ENCODE measurements at places on chromosomes 16 and 17.

DNA sequence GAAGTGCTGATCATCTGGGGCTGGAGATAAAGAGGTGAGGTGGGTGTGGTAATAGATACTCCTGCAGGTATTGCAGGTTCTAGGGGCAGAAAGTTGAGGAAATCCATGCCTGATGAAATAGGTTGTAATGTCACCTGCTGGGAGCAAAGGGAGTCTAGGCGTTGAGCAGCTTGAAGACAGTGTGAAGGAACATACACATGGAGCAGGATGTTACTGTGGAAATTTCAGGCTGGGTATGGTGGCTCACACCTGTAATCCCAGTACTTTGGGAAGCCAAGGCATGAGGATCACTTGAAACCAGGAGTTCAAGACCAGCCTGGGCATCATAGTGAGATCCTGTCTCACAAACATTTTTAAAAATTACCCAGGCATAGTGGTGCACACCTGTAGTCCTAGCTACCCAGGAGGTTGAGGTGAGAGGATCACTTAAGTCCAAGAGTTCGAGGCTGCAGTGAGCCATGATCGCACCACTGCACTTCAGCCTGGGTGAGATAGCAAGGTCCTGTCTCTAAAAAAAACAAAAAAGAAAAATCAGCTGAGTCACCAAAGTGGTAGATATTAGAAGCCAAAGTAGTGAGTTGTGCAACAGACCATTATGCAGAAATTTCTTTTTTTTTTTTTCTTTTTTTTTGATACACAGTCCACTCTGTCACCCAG is 9.1 kb upstream of the CRYBA1 start:
- no peak for DNase-seq

DNA sequence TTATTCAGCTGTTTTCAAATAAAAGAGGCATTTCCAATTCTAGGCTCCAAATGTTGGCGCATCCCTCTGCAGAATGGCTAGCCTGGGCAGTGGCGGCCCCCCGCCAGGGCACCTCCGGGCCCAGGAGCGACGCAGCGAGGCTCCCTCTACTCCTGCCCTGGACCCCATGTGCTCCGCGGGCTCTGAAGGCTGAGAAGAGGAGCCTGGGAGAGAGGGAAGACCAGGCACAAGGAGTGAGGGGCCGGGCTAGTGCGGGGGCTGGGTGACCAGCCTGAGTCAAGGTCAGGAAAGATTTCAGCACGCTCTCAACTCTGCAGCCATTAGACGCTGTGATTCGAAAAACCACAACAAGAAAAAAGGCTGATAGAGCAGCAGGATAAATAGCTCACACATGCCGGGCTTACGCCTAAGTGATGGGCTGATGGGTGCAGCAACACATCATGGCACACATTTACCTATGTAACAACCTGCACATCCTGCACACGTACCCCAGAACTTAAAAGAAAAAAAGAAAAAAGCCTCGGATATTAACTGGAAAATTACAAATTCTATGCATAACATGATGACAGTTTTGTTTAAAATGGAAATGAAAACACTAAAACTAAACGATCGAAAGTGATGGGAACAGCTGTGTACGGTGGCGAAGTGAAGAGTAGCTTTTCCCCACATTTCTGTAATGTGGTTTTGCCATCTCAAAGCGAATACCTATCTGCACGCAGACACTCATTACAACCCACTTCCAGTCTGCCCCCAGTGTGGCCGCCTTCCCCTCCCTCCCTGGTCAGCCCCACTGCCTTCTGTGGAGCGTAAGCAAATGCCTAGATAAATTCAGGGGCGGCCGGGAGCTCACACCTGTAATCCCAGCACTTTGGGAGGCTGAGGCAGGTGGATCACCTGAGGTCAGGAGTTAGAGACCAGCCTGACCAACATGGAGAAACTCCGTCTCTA is 44.4 kb downstream of the MAP1LC3B start:
- no peak for DNase-seq

DNA sequence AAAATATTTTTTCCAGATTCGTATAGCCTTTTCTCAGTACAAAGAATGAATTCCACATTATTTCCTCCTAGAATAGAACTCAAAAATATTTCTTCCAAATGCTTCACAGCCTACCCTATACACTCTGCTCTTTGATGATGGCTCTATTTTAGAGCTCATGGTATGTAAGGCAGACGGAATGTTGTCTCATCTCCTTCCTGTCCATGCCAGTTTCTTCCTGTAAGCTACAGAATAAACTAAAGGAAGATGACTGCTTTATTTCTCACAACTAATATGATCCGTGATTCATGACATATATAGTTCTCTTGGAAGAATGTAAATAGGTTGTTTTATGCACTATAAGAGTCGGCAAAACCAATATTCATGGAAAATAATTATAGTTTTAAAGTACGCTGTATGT is 723.1 kb downstream of the CDH11 start:
- no peak for DNase-seq

DNA sequence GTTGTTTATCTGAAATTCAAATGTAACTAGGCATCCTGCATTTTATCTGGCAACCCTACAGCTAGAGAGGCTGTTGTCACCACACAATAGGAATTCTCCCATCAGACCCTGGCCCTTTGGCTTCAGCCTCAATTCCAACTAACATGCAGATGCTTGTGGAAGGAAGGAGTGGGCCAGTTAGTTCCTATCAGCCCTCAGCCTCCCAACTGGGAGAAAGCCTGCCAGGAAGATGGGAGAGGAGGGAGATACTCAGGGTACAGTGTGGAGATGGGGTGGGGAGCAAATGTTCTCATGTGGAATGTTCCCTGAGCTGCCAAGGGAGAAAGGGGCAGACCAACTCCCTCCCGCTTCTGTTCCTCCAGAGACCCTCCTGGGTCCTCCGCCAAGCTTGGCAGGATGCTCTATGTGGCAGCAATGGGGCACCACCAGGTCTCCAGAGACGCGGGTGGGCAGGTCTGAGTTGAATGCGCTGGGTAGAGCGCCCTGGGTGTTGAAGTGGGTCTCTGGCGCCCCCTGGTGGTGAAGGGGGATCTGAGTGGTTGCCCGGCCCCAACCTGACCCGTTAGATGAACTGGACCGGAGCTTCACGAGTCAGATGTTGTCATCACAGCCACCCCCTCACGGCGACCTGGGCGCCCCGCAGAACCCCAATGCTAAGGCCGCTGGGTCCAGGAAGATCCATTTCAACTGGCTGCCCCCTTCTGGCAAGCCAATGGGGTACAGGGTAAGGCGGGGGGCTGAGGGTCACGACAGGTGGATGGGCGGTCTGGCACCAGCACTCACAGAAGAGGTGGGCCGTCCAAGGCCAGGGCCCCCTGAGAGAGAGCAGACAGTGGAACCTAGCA is 15.2 kb downstream of the GALK1 start:
- DNase-seq: peak; percentile 64

DNA sequence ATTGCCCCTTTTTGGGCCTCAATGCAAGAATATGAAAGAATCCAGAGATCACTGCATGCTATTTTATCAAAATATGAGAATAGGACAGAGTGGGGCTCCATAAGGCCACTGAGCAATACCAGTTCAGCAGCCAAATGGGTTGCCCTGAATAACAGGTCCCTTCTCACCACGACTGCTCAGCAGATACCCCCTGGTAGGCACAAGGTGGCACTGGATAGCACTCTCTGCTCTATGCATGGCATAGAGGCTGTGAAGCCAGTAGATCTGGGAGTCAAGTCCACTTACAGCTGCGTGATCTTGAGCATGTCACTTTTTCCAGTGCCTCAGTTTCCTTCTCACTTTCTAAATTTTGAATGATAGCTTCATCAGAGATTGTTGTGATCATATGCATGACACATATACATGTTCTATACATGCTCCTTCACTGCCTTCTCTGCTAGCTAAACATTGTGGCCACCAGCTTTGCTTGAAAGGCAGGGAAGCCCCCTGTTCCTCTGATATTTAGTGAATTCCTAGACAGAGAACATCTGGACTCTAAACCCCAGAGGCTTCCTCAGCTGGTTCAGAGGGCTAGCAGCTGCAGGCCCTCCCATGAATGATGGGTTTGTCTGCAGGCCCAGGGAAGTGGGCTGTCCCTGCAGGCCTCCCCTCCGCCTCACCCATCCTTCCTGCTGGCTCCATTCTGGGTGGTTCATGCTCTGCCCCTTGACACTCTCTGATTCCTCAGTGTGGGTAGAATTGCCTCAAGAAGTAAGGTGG is 84.9 kb upstream of the ASIC2 start:
- no peak for DNase-seq

GRCh38 chr16:74929636-74930035 is 55.3 kb downstream of the WDR59 start:
- DNase-seq: no peak

- no peak for DNase-seq
Measured at GRCh38 chr17:16379654-16380053, 1.2 kb upstream of the UBB start.

DNA sequence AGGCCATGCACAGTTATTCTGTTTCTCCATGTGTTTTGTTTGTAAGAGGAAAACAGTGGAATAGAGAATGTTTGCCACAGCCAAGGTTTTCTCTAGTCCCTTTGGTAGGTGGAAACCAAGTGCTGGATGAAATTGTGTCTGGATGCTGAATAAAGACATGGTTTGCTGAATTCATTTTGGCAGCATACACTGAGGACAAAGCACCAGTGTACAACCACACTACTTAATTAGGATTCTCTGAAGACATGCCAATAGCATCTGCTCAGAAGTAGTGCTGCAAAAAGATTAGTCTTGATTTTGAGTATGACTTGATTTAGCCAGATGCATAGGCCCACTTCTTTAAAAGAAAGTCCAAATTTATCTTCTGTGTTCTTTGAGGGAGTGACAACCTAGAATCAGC is 230.5 kb upstream of the CACNG5 start:
- no peak for DNase-seq

- DNase-seq: no peak
Measured at GRCh38 chr16:47728205-47728604, 267.1 kb downstream of the PHKB start.

- no peak for DNase-seq
Measured at GRCh38 chr17:2423271-2423670, 22.4 kb upstream of the MNT start.

DNA sequence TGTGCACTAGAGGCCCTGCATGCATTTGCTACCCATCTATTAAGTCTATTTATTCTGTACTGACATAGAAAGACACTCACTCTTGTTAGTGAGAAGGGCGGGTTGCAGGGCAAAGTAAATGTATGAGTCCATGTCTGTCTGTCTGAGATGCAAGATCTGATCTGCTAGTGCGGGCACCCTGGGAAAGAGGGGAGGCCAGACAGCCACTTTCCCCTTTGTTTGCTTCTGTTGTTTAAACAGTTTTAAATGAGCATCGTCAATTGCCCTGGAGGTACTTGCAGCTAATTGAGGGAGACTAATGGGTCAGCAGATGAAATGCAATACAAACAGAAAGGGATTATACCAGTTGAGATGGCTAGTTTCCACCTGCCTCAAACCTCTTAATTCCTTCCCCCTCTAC is 24.9 kb downstream of the SCNN1G start:
- no peak for DNase-seq

- DNase-seq: no peak
Measured at GRCh38 chr17:67052720-67053437, 8.5 kb downstream of the CACNG1 start.

DNA sequence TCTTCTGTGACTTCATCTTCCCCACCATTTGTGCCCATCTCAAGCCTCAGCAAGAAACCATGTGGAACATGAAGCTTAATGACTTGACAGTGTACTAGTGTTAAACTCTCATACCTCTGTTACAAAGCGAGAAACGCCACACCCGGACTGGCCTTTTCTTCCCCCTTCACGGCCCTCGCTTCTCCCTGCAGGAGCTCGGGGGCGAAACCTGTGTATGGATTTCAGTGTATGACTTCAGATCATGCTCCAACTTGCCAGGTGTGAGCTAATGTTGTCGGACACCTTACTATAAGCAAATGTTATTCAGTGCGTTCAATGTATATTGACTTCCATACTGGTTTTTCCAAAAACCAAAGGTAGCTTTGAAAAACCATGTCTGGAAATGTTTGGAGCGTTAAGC is 20.1 kb upstream of the SLC5A11 start:
- DNase-seq: no peak

- no peak for DNase-seq
Measured at GRCh38 chr16:51834794-51835193, 683.7 kb upstream of the SALL1 start.

DNA sequence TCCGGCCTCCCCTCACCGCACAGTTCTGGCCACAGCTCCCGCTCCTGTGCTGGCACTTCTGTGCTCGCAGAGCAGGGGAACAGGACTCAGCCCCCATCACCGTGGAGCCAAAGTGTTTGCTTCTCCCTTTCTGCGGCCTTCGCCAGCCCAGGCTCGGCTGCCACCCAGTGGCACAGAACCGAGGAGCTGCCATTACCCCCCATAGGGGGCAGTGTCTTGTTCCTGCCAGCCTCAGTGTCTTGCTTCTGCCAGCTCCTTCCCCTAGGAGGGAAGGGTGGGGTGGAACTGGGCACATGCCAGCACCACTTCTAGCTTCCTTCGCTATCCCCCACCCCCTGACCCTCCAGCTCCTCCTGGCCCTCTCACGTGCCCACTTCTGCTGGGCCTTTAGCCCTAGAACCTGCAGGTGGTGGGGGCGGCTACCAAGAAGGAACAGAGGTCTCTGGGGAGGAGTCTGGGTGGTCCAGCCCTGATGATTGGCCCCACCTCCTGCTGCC is 645 bp upstream of the ELMO3 start:
- no peak for DNase-seq

DNA sequence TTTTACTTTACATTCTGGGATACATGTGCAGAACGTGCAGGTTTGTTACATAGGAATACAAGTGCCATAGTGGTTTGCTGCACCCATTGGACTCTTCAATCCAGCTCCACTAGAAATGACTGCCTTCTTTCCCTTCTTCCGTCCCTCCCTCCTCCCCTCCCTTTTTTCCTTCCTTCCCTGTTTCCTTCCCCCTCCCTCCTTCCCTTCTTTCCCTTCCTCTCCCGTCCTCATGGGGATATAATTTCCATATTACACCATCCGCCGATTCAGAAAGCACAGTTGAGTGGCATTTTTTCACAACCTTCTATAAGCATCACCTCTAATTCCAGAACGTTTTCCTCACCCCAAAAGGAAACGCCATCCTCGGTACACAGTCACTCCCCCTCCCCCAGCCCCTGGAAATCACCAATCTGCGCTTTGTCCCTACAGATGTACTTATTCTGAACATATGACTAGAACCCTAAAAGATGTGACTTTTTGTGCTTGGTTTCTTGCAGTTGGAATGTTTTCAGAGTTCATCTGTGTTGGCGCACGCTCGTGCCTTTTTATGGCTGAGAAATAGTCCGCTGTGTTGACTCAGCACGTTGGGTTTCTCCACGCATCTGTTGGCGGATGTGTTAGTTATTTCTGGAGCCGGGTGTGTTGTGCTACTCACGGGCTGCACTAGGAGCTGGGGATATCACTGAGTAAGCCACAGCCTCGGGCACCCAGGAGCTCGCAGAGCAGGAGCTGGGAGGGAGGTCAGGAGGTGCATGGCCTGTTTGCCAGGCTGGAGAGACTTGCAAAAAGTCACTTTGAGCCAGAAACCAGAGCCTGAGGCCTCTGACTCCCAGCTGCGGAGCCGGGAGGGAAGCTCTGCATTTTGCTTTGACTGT is 336.4 kb downstream of the SEC14L1 start:
- peak; percentile 76 for DNase-seq

DNA sequence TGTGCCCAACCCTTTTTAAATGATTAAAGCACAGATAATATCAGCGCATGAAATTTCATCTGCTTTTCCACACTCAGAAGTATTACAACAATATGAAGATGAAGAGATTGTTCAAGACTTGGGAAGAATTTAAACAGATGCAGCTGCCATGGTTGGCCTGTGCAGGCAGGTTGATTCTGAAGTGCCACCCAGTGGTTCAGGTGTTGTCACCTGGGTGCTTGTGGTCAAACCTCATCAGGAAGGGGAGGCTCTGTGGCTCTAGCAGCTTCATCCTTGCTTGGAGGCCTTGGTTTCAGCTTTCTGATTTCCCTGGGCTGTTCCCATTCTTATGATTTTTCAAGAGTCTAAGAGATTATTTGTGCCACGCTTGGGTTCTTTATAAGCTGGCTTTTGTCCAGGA is 22.2 kb upstream of the CLEC18C start:
- no peak for DNase-seq

Data from right lung (tissue), 10 donors.